Activated CD8-positive, alpha-beta T cell treated with anti-CD3 and anti-CD28 coated beads, Interleukin-2, amount 10 ng/mL, durations not matched to agents 7 days and 5 days (primary cell): ENCODE measurements at places on chromosomes 6 and 20. TPM values are rescaled to one million over a fixed set of nuclear protein-coding genes. Genes with fewer than 3 reads are reported as not detected.

DNA sequence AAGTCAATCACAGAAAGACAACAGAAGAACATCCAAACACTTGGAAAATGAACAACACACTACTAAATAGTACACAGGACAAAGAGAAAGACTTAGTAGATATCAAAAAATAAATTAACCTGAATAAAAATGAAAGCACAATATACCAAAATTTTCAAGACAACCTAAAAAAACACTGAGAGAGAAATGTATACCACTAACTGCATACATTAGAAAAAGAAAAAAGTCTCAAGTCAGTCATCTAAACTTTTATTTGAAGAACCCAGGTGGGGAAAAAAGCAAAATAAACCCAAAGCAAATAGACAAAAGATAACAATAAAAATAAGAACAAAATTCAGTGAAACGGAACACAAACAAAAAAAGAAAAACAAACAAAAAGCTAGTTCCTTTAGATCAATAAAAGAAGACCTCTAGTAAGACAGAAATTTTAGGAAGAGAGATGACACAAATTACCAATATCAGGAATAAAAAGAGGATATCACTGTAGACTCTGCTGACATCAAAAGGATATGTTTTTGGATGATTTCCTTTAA is 172.8 kb downstream of the TRIM27 start:
- no peak overlapping the region for H3K4me3 ChIP-seq
- no peak for DNase-seq
- H3K27me3 ChIP-seq, result peaks cover 14% of the 10 kb centered on the region
- no peaks in the 10 kb centered on the region for H3K36me3 ChIP-seq

GRCh38 chr20:10476319-10476724 is 41.2 kb downstream of the SLX4IP start:
- no peak for DNase-seq
- no peaks in the 10 kb centered on the region for H3K27me3 ChIP-seq
- peaks cover 2% of the 10 kb centered on the region for H3K36me3 ChIP-seq
- no peaks in the 10 kb centered on the region for H3K4me1 ChIP-seq
- H3K27ac ChIP-seq, result no peak overlapping the region

Gene LY6G6D
- total RNA-seq, result not detected

Gene TOX2
- 0.61 TPM for total RNA-seq

GRCh38 chr6:68533339-68533795 is 101.7 kb upstream of the ADGRB3 start:
- no peaks in the 10 kb centered on the region for H3K27me3 ChIP-seq
- H3K4me1 ChIP-seq, result no peaks in the 10 kb centered on the region
- no peak overlapping the region for H3K4me3 ChIP-seq

- no peaks in the 10 kb centered on the region for H3K36me3 ChIP-seq
- no peak for DNase-seq
- H3K27ac ChIP-seq, result peak overlapping the region; percentile 53
- H3K4me3 ChIP-seq, result no peak overlapping the region
- H3K27me3 ChIP-seq, result peaks cover 14% of the 10 kb centered on the region
- peaks cover 32% of the 10 kb centered on the region for H3K4me1 ChIP-seq
Observed at GRCh38 chr6:41181566-41181965, 18.6 kb upstream of the TREM2 start.

- H3K27me3 ChIP-seq, result no peaks in the 10 kb centered on the region
- peak; percentile 36 for DNase-seq
- no peak overlapping the region for H3K4me3 ChIP-seq
- peaks cover 41% of the 10 kb centered on the region for H3K4me1 ChIP-seq
Observed at GRCh38 chr20:47274401-47275108, 81.9 kb downstream of the ZMYND8 start.

Gene HCRTR2
- total RNA-seq, result not detected

Gene FNDC11
- 0.29 TPM for total RNA-seq
